ENCODE measurements at places on chromosomes 13 and 19.

DNA sequence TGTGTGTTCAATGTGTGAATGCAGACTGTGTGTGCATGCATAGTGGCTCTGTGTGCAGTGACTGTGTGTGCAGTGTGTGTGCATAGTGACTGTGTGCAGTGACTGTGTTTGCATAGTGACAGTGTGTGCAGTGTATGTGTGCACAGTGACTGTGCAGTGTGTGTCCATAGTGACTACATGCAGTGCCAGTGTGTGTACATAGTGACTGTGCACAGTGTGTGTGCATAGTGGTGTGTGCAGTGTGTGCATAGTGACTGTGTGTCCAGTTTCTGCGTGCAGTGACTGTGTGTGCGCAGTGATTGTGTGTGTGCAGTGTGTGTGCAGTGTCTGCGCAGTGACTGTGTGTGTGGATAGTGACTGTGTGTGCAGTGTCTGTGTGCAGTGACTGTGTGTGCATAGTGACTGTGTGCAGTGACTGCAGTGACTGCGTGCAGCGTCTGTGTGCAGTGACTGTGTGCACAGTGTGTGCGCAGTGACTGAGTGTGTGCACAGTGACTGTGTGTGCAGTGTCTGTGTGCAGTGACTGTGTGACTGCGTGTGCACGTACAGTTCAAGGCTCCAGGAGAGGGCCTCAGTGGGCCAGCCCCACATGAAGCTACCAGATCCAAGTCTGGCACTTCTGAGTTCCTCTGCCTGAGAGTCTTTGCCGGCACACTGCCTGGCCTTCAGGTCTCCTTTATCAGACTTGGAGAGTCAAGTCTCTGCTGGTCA, 90.3 kb downstream of the IER2 start:
- DNase-seq = no peak

- no peak for DNase-seq
Observed at GRCh38 chr19:39251081-39251480, 2.4 kb upstream of the IFNL4 start.

DNA sequence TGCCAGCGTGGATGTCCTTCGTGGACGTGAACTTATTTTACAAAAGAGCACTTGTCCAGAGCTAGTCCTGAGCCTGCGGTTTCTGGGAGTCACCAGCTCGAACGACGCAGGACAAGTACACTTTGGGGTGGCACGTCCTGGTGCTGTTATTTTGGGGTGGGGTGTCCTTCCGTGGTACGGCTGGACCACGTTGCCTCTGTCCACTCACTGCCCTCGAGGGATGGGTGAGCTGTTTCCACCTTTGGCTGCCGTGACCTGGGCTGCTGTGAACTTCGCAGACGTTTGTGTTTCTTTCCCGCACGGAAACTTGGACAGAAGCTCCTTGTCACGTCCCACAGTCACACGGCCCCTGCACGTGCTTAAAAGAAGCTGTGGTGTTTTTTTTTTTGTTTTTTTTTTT, 11.0 kb downstream of the GZMM start:
- no peak for DNase-seq

DNA sequence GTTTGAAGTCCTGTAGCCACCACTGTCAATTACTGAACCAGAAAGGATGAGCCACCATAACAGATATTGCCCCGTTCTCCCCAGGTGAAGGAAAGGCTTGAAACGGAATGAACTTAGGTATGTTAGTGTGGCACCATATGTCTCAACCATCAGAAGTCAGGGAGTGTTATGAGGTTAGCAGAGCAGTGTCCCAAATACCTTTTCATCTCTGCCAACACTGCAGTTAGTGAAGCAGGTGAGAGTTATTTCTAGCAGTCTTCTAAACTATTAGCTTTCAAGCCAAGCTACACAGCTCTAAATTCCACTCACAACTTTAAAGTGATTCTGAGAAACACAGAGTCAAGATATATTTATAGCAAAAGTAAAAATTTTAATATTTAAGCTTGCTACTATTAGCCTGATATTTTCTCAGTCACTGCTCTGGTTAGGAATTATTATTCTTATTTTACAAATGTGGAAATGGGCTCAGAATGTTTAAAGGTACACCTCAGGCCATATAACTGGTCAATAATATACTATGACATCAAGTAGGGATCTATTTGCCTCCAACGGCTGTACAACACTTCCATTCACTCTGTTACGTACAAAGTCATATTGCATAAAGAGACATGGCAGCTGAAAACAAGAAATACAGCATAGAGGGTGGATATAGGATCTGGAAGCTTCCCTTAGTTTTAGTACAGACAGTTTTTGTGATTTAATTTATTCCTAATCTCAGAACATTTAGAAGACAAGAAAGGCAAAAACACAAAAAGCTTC, 1527.1 kb upstream of the PRR20A start:
- no peak for DNase-seq

GRCh38 chr13:39913928-39914327, 258.5 kb downstream of the COG6 start:
- DNase-seq = no peak

GRCh38 chr13:82661126-82661525, 1221.1 kb downstream of the SLITRK1 start:
- DNase-seq = no peak

- no peak for DNase-seq
Observed at GRCh38 chr19:53192771-53193534, at the start of gene ZNF665. Gene ZNF665 (minus strand): TSS chr19:53193358. CDS start chr19:53182898, 10,460 bp downstream.

GRCh38 chr13:63838366-63839110, 2422.9 kb upstream of the PCDH20 start:
- no peak for DNase-seq

DNA sequence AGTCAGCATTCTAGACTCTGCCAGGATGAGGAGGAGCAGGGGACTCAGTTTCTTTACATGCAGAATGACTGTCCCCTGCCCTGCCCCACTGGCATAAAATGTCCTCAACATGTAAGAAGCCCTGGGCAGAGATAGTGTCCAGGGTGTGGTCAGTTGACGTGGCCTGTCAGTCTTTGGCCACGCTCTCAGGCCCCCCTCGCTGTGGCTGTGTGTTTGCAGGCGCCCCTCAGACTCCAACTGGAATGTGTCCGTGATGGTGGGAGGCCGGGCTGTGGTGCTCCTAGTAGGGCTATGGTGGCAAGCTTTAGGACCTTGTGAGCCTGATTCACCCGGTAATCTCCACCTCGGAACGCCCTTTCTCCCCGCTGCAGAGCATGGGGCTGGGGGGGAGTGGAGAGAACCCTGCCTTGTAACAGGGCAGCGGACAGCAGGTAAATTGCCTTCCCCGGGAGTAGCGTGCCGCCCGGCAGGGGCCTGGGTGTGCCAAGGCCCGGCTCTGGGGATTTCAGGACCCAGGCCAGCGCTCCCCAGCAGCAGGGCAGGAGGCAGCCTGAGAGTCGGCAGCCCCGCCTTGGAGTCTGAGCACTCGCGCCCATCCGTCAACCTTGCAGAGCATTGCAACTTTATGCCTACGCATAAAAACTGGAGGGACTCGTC, 62.3 kb downstream of the CHST8 start:
- DNase-seq = no peak

DNA sequence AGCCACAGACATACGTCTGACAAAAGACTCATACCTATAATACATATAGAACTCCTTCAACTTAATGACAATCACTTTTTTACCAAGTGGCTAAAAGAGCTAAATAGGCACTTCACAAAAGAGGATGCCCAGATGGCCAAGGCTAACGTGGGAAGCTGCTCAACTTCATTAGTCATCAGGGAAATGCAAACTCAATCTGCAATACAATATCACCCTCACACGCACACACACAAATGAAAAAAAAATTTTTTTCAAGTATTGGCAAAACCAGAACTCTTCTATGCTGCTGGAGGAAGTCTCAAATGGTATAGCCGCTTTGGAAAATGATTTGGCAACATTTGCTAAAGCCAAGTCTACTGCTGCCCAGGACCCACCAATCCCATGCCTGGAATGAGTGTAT, 14.6 kb upstream of the DNMT1 start:
- DNase-seq = no peak

- DNase-seq = no peak
Observed at GRCh38 chr13:99626461-99627082, 125.3 kb downstream of the TM9SF2 start.

GRCh38 chr19:52086481-52086880, 9.1 kb downstream of the ZNF841 start:
- DNase-seq = no peak

DNA sequence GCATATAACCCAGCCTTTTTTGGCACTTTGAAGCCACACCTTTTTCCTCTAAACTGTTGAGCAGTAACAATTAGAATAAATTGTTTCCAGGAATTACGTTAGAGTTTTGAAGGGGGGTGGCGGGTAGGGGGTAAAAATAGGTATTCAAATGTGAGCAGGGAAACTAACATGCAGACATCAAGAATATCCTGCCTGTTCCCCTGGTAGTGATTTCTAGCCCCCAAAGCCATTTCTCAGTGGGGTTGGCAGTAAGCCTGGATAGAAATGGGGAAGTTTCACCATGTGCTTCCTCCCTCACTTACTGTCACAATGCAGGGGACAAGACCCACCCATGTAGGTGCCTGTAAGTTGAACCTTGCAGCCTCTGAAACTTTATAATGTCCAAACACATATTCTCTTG, 3.8 kb downstream of the DOCK9 start:
- DNase-seq = no peak

DNA sequence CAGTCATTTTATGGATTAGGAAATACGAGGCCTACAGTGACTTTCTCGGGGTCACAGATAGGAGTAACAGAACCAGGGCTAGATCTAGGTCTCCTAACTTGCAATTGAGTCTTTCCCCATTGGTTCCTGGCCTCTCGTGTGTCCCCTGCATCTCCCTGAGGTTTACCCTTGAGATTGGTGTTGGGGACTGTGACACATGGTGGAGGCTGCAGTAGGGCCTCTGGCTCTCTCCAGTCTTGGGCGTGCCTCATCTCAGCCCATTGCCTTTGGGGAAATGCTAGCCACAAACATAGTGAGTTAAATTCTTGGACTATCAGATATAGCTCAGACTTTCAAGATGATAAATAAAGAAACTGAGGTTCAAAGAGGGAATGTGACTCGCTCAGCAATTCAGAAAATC, 212.1 kb downstream of the KCNRG start:
- DNase-seq = no peak

- no peak for DNase-seq
Observed at GRCh38 chr19:6793973-6794372, 21.5 kb downstream of the VAV1 start.

- no peak for DNase-seq
Observed at GRCh38 chr19:37334179-37335071, 36.5 kb upstream of the ZNF527 start.

- DNase-seq = no peak
Observed at GRCh38 chr19:14830702-14831101, 4.3 kb downstream of the OR7A5 start.

DNA sequence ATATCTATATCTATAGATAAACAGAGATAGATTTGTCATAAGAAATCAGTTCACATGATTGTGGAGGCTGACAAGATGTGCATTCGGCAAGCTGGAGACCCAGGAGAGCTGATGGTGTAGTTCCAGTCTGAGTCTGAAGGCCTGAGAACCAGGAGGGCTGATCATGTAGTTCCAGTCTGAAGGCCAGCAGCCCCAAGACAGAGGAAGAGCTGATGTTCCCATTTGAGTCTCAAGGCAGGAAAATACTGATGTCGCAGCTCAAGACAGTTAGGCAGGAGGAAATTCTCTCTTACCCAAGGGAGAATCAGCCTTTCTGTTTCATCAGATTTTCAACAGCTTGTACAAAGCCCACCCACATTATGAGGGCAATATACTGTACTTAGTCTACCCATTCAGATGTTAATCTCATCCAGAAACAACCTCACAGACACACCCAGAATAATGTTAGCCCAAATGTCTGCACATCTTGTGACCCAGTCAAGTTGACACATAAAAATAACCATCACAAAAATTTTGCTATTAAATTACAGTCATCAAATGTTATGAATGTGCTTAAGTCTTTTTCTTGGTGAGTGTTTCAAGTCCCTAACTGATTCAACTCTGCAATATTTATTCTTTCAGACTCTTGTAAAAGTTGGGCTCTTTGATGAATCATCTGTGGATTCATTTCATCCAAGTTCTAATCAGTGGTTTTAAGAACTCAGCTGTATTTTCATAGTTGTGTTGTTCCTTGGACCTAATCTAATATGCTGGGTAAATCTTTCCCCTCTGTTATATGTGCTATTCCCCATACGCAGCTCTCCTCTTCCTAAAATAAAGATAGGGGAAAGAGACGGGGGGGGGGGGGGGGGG, 22.7 kb upstream of the LRCH1 start:
- no peak for DNase-seq

GRCh38 chr19:47428177-47428894, 9.0 kb upstream of the MEIS3 start:
- peak; percentile 100 for DNase-seq

DNA sequence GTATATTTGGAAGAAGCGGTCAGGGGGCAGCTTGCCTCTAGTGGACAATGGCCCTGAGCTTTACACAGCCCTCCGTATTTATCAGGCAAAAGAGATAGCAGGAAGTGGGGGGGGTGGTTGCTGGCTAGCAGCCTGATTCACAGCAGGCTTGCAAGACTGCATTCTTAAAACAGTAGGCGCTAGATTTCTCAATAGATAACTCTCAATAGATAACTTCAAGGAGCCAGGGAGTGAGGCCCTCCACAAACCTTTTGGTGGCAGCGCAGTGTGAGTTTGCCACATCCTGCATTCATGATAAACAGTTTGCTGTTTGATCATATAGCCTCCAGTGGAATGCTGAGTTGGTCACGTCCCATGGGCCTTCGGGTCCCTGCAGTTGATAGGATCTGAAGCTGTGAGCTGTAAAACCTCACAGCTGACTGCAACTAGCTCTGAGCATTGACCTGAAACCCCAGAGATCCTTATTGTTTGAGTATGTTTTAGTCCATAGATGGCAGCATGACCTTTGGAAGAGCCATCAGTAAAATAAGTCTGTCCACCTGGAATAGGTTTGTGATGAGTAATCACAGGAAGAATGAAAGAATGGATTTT, 12.2 kb downstream of the FPR3 start:
- DNase-seq = no peak

GRCh38 chr13:48562296-48563066, 29.6 kb upstream of the RCBTB2 start:
- DNase-seq = no peak

GRCh38 chr13:85993567-85993966, 194.3 kb upstream of the SLITRK6 start:
- no peak for DNase-seq

GRCh38 chr13:113638173-113638746, 19.7 kb downstream of the ATP4B start:
- no peak for DNase-seq

DNA sequence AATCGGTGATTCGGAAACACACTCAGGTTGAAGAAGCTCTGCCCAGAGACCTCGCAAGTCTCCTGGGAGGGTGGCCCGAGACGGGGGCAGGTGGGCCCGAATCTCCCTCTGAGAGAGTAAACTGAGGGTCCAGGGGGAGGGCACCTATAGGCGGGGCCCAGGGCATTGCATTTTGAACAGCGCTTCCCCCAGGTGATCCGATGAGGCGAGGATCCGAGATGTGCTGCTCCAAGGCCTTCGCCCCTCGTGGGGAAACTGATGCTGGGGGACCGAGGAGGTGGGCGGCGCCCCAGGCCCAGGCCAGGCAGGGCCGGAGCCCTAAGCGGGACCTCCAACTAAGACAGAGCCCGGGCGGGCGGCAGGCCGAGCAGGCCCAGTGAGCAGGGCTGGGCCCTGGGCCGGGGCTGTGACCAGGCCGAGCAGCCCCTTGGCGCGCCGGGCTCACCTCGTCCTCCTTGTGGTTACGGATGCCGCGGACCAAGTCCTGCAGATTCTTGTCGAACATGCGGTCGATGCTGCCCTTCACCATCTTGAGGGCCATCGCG, 500 bp downstream of the AP3D1 start:
- DNase-seq = no peak
